ENCODE measurements at places on chromosomes 12 and 14.

- no peak for DNase-seq
These were observed 436.7 kb downstream of the DAD1 start for GRCh38 chr14:22152161-22152870.

DNA sequence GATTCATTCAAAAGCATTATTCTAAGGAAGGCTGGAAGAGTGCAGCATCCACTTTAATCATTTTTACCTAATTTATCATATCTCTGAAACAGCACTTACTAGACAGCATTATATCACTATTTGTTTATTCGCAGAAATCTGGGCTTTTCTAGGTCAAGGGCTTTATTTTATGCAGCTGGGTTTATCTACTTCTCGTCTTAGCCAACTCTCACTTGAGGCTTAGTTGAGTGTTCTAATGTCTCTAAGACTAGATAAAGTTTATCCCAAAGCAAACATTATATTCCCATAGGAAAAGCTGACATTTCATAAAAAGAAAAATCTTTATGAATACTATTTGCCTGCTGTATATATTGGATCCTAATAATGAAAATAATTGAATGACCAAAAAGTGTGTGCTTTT, 720.8 kb upstream of the FLRT2 start:
- DNase-seq, result no peak

DNA sequence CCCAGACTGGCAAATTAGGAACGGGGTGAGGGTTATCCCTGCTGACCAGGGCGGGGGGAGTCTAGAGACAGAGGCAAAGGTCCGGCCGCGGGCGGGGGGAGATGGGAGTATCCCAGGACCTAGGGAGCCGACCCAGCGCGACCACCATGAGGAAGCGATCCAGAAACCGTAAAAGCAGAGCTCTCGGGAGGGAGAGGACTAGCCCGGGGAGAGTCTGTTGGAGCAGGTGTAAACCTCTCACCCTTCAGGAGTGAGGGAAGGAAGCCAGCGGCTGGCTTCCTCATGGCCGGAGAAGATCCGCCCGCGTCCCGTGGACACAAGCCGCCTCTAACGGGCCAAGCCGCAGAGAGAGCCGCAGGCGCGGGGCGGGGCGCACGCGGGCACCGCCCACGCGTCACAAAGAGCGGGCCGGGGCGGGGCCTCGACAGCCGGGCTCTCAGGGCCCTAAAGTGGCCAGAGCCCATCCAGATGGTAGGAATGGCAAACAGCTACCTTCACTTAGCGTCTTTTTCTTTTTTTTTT, at the start of gene ACRBP:
ACRBP (minus strand) TSS at position 350 of the 522 bp plus-strand sequence; CDS start at position 284, 66 bp downstream.
- DNase-seq, result peak; percentile 81

DNA sequence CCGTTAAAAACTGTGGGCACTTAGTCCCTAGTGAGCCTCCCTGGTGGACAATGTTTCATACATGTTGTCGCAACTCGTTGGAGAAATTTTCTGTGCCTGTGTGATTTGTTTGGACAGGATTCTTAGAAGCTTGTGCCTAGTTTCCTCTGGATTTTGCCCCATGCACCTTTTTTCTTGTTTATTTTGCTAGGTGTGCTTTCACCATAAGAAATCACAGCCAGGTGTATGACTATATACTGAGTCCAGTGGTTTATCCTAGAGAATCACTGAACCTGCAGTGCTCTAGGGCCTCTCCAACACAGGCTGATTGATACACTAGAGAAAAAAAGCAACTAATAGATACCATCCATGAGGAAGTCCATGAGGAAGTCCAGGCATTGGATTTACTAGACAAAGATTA, 33.1 kb upstream of the OASL start:
- DNase-seq, result no peak

GRCh38 chr12:128609861-128610260, 213.9 kb downstream of the SLC15A4 start:
- no peak for DNase-seq

DNA sequence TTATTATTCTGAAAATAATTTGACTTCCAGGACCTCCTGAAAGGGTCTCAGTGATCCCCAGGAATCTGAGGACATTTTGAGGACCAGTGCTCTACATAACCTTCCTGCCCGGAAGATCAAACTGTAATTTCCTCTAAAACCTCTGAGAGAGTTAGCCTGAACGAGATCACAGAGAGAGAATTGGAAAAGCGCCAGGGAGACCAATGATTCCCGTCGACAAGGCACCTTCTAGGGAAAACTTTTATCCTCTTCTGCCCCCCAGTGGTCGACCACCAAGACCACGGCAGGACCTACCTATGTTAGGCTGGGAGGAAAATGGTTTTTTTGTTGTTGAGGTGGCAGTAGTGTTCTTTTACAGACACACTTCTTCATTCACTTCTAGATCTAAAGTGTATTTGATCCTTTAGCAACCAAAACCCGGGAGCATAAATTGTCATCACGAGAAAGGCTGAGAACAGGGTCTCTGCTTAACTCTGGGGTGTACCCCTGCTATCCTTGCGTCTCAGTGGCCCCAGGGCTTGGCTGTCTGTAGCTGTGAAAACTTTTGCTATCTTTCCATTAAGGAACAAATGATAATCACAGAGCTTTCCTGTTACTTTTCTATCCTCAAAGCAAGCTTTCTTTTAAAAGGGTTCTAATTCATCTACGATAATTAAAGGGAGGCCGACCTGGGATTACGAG, 62.9 kb upstream of the NID2 start:
- DNase-seq, result peak; percentile 67

- DNase-seq, result no peak
These were observed 629.6 kb downstream of the FSCB start for GRCh38 chr14:43877351-43877960.

- no peak for DNase-seq
These were observed 33.5 kb upstream of the EVL start for GRCh38 chr14:100031506-100032281.

GRCh38 chr12:122138616-122139015, 35.4 kb downstream of the IL31 start:
- DNase-seq, result no peak

DNA sequence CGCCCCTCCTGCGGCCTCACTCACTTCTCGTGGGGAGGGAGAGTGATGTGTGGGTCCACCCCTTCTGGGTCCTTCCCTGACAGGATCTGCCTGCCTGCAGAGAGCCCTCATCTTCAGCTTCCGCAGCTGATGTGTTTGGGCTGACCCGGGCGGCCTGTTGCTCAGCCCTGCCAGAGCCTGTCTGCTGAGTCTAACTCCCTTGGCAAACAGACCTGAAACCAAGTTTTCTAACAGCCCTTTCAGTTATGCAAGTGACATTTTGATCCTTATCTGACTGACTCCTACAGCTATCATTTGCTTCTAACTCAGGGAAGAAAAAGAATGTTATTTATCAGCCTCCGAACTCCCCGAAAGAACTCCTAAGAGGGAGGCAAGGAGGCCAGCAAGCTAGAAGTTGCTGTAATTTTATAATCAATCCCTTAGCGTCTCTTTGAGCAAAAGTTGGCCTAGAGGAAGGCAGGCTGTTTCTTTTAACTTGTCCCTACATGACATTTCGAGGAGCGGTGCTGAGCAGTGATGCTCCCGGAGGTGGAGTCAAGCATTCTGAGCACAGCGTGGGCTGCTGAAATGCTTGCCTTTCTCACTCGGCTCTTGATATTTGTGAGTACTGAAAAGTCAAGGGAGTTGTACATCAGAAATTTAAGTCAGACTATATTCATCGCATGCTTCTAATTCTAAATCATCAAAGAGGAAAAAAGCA, 31.5 kb upstream of the CACNA2D4 start:
- DNase-seq, result no peak

DNA sequence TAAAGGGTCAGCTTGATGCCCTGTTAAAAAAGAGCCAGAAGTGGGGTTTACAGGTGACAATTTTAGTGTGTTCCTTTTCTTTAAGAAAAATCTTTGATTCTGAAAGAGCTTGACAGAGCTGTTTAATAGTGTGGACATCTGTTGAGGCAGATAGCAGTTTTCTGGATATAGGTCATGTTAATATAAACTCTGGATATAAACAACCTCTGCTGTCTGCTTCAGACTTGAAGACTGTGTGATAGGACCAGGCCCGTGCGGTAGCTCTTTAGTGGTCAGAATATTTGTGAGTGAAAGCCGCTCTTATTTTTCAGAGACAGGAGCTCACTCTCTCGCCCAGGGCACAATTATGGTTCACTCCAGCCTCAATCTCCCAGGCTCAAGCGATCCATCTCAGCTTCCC, 439.9 kb upstream of the RGS6 start:
- DNase-seq, result no peak

- DNase-seq, result peak; percentile 52
These were observed 1.9 kb downstream of the DUSP16 start for GRCh38 chr12:12560587-12561370.

- DNase-seq, result peak; percentile 87
These were observed 2.6 kb upstream of the SOCS2 start for GRCh38 chr12:93569656-93570551.

DNA sequence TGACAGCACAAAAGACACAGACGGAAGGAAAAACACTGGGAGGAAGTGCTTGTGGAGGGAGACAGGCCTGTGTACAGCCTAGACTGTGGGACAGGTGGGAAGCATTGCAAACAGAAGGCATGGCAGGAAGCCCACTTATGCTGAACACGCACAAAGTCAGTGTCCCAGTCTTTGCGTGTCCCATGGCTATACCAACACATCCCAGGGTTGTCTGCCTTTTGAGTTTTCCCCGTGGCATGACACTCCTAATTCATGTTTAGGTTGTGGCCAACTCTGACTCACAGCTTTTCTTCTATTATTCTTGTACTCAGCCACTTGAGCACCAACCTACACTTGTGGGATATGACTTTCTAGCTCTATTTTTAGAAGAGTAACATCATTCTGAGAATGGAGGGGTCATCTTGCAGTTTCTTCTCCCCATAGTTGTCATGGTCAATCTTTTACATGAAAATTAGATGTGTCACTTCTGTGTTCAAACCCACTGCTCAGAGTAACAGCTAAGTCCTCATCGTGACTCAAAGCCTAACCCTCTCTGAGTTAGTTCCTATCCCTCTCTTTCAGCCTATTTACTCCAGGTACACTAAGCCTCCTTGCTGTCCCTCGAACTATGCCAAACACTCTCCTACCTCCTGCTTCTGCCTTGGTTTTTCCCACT, 27.5 kb upstream of the JPH4 start:
- DNase-seq, result peak; percentile 73

- DNase-seq, result no peak
These were observed 48.8 kb upstream of the CORO1C start for GRCh38 chr12:108779998-108780688.

DNA sequence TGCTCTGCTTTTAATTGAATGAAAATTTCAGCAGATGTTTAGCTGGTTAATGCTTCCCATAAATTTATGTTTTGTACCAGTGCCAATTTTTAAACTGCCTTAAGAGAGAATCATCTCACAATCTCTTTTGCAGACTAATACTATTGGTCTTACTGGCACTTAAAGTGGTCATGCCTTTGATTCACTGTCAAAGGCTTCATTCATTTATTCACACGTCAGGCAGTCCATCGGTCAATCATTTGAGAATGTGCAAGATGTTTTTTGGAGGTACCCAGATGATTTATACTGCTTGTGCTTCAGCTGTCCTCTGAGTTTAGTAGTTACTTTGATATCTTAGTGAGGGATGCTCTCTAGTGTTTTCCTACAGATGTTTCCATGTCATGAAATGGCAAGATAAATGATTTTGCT, 83.4 kb downstream of the NAV3 start:
- DNase-seq, result no peak

DNA sequence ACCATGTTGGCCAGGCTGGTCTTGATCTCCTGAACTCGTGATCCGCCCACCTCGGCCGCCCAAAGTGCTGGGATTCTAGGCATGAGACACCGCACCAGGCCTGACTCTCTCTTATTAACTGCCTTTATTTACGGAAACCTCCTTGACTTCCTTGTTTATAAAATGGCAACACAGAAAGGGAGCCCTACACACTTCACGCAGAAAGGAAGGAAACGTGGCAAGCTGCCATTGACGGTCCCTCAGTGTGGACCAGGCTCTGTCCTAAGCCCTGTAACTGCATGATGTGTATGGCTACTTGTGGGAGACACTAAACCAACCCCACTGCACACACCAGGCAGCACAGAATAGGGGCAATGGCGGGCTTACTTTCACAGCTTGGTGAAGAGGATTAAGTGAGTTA, 11.7 kb downstream of the CINP start:
- no peak for DNase-seq

GRCh38 chr12:61860451-61860850, 399.8 kb upstream of the USP15 start:
- DNase-seq, result no peak

GRCh38 chr12:109737631-109738030, 24.0 kb downstream of the FAM222A start:
- DNase-seq, result no peak

GRCh38 chr12:3795066-3795465, 42.2 kb upstream of the CRACR2A start:
- DNase-seq, result no peak

DNA sequence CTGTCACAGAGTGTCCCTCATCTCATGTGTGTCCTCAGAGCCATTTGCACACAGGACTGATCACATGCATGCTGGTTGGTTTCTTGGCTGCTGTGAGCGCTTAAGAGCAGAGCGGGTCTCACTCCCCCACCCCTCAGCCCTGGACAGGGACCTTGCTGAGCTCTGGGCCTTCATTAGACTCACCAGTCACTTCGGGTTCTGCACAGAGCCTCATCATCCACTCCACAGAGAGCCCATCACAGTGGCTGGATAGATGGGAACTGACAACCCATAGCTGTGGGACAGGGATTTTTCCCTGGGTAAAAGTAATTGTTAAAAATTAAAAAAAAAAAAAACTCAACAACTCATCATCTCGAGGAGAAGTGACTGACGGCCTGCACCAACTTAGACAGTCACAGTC, 8.2 kb downstream of the GLRX5 start:
- DNase-seq, result no peak

GRCh38 chr12:108543652-108544051, 17.3 kb downstream of the SART3 start:
- no peak for DNase-seq

DNA sequence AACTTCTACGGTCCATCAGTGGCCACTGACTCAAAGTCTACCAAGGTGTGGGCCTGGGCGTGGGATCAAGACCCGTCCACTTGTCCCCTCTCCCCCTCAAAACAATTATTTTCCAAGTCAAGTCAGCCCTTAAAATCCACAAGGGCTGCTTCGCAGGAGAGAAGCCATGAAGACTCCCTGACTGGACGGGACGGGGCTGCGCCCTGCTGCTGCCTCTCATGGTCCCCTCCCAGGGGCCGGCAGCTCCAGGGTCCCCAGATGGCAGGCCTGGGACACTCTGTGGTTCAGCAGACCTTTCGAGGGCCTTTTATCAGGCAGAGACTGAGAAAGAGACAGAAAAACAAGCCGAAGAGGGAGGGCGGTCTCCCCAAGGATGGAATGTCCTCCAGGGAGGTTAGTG, 10.8 kb downstream of the NGB start:
- no peak for DNase-seq
